ENCODE measurements at places on chromosomes 5 and 9.

- no peak for DNase-seq
These were observed 28.4 kb downstream of the MTX3 start for GRCh38 chr5:79962575-79963222.

DNA sequence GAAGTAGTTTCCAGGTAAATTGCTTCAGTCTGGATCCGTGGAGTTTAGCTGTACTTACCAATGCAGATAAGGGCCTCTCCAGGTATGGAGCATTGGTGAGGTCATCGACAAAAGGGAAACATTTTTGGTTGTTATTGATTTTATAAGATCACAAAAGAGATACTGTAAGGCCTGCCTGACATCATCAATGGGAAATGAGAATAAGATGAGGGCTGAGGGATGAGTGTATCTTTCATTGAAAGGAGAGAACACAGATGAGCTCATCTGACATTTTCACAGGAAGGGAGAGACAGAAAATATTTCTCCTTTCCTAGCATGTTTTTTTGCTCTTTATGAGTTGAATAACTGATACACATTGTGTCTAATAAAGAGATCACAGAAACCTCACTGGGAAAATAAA, 233.6 kb downstream of the SAXO1 start:
- no peak for DNase-seq

GRCh38 chr5:134547999-134548658, 22.7 kb downstream of the JADE2 start:
- DNase-seq = no peak

DNA sequence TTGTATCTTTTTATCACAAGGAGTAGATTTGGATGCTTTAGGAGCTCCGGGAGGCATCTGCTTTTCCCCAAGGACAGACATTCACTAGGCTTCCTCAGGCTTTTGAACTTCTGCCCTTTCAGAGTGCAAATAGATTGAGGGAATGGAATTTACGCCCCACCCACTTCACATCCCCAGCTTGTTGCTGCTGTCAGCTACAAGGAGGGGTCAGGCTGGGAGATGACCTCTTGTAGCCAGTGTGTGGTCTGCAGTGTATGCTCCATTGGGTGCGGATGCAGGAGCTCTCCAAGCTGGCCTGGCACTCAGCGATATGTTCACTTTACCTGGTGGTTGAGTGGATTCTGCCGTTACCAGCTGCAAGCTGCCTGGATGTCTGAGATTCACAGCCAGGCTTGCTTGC, 6.4 kb downstream of the TNFSF15 start:
- peak; percentile 60 for DNase-seq

GRCh38 chr5:157280927-157281326, 15.0 kb downstream of the CYFIP2 start:
- DNase-seq = no peak

- no peak for DNase-seq
These were observed 145.4 kb downstream of the GADD45G start for GRCh38 chr9:89750117-89750791.

DNA sequence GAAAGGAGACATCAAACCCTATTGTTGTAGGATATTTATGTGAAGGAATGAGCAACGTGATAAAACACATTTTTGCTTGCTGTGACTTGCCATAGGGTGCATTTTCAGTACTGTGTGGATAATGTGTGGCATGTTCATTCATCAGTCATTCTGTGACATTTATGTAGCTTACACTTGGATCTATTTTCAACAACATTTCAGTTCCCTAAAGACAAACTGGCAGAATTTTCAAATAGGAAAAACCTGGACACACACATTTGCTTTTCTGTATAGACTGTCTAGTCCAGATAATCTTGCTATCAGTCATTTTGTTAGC, 127.7 kb downstream of the TMC1 start:
- no peak for DNase-seq

DNA sequence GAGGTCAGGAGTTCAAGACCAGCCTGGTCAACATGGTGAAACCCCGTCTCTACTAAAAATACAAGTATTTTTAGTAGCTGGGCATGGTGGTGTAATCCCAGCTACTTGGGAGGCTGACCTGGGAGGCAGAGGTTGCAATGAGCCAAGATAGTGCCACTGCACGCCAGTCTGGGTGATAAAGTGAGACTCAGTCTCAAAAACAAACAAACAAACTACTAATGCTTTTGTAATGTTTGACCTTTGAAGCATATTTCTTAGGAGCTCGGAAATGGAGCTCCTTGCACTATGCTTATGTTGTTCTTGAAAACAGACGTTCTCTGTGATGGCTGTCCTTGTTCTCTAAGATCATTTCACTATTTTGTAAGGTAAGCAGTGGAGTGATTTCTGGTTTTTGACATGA, 6.0 kb downstream of the F2RL2 start:
- no peak for DNase-seq

GRCh38 chr9:86515221-86515620, 161.0 kb upstream of the TUT7 start:
- DNase-seq = no peak

DNA sequence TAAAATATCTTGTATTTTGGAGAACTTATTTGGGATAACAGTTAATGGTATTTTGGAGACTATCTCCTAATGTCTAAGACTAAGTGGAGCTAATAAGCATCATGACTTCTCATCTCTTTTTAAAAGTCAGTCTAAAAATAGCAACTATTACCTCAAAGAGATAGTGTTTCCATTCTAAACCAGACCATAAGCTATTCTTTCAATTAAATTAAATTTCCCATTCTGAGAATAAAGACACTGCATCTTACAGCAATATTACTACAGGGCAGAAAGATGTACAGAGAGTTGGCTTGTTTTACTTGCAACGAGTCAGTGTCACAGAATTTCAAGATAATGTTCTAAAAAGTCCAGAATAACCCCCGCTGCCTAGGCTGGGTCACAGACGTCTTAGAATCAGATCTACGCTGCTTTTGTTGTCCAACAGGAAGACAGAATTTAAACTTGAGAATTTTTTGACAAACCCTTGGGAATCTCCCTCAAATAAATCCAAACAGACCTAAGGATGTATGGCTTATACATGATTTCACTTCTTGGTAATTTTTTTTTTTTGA, 98.9 kb downstream of the USP20 start:
- no peak for DNase-seq

DNA sequence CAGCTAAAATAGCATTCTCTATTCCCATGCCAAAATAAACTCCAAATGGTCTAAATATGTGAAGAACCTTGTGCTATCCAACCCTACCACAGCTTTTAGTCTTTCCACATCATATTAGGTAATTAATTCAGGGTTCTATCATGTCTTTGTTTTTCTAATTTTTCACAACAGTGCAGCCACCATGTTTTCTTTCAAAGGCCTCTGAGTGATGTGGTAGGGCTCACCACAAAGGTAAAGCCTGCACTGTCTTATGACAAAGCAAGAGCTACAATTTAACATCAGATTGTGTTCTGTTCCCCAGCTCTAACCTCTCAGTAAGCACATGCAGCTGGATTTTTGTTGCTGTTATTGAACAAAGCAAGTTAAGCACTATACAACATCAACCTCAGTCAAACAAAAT, 52.4 kb downstream of the MEF2C start:
- DNase-seq = no peak

- no peak for DNase-seq
These were observed 95.2 kb downstream of the TMEM232 start for GRCh38 chr5:110631236-110631635.

All from HepG2 (cell line).